ENCODE measurements at places on chromosomes 7 and 10. TPM values are rescaled to one million over a fixed set of nuclear protein-coding genes. Genes with fewer than 3 reads are reported as not detected.

UCMA gene
- not detected for total RNA-seq

PDAP1 gene
- total RNA-seq, result 144 TPM

PNLIP gene
- total RNA-seq, result not detected

SPDYE2 gene
- not detected for total RNA-seq

DIP2C gene
- 18.5 TPM for total RNA-seq

CTAGE4 gene
- 0.84 TPM for total RNA-seq

NYAP1 gene
- total RNA-seq, result 3.6 TPM

CRHR2 gene
- not detected for total RNA-seq

DENND2A gene
- total RNA-seq, result 0.75 TPM

MCM10 gene
- total RNA-seq, result 47.0 TPM

HK1 gene
- total RNA-seq, result 117 TPM

TFR2 gene
- 0.27 TPM for total RNA-seq

ABCB1 gene
- 9.0 TPM for total RNA-seq

RBM33 gene
- 29.9 TPM for total RNA-seq

ZWINT gene
- total RNA-seq, result 86.4 TPM

Data from Caki2 (cell line).